Iris pigment epithelial cell (primary cell): ENCODE measurements at places on chromosomes 12 and 14.
A peak's percentile ranks its signal among the peaks of the same experiment; 100 is the strongest.

- no peak for DNase-seq
Observed at GRCh38 chr12:70364695-70365397, 1.2 kb upstream of the KCNMB4 start.

DNA sequence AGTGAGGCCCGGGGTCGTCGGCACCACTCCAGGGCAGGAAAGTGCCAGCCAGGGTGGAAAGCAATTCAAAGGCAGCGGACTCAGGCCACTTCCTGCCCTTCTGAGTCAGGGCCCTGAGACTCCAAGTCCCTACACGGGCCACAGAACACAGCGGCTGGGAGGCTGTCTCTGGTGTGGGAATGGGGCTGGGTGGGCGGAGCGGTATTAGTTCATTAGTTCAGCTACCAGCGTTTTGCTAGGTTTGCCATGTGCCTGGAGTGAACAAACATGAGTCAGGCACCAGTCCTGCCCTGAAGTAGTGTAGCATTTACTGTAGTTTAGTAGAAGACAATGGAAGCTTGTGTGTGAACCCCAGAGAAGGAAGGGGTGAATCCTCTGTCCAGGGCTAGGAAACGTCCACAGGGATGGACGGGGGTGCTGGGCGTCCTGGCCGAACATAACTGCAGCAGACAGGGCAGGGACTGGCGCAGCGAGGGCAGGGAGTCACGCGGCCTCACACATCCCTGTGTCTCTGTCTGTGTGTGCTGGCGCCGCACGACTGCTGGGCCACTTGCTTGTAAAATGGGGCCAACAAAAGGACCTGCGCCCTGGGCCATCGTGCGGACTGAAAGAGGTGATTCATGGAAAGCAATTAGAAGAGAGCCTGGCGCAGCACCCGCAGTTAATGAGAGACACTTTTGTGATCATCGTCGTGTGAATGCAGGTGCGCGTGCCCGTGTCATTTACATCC is 186.4 kb upstream of the PRMT8 start:
- DNase-seq = peak; percentile 78

DNA sequence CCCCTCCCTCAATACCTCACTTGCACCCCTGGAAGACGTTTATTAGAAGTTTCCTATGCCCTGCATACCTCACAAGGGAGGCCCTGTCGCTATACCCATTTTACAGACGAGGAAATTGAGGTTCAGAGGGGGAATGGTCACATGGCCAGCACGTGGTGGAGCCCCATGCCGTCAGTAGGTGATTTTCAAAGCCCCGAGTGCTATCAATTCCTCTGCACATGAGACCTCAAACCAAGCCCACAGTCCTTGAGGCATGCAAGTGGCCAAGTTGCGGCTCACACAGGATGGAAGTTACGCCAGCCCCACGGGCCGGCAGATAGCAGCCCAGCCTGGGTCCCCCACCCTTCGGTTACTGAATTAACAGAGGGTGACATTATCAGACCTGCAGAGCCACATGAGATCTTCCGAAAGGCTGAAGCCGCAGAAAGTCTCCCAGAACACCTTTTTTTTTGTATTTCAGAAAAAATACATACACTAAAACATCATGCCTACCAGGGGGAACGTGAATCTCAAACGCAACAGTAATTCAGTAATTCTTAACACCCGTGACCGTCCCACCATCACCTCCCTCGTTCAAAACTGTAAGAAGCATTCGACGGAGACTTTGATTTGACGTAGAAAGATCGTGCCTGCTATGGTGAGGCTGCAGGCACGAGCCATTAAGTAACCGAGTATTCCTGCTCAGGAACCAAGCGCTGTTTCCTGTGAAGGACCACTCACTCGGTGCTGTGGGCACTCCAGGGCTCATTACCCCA is 129.0 kb downstream of the RFLNA start:
- DNase-seq = no peak

DNA sequence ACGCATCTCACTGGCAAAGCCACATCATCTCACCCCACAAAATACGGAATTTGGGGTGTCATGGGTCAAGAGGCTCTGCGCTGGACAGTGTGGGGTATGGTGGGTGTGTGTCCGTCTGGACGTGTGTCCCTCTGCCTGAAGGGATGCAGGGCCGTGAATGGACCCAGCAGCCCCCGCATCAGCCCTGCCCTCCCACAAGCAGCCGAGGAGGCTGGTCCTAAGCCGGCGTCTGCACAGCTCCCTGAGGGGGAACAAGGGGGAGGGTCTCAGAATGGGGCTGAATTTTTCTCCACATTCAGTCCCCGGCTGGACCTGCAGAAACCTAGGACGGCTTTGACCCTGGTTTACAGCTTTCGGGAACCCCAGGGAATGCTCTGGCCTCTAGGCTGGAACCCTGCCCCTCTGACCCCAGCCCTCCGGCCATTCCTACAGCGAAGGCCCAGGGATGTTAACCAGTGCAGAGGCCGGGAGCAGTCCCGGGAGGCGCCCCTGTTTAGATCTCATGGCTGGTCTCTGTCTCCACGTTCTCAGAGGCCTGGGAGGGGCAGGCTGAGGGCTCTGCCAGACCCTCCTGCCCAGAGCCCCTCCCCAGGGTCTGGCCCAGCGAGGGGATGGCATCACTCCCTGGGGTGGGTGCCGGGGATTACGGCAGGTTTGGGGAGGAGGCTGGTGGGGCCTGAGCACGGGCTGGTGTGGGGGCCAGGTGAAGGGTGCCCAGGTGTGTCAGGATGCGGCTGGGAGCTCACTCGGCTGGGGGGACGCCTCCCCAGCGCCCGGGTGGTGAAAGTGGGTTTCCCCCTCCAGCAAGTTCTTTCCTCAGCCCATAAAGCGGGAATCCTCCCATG is 156.5 kb upstream of the C14orf180 start:
- no peak for DNase-seq

GRCh38 chr14:62253171-62253570 is 491.0 kb downstream of the SNAPC1 start:
- DNase-seq = no peak

GRCh38 chr12:132263061-132263360 is 66.4 kb downstream of the GALNT9 start:
- DNase-seq = no peak

- DNase-seq = no peak
Observed at GRCh38 chr14:105659935-105660527, 133.6 kb downstream of the TMEM121 start.

DNA sequence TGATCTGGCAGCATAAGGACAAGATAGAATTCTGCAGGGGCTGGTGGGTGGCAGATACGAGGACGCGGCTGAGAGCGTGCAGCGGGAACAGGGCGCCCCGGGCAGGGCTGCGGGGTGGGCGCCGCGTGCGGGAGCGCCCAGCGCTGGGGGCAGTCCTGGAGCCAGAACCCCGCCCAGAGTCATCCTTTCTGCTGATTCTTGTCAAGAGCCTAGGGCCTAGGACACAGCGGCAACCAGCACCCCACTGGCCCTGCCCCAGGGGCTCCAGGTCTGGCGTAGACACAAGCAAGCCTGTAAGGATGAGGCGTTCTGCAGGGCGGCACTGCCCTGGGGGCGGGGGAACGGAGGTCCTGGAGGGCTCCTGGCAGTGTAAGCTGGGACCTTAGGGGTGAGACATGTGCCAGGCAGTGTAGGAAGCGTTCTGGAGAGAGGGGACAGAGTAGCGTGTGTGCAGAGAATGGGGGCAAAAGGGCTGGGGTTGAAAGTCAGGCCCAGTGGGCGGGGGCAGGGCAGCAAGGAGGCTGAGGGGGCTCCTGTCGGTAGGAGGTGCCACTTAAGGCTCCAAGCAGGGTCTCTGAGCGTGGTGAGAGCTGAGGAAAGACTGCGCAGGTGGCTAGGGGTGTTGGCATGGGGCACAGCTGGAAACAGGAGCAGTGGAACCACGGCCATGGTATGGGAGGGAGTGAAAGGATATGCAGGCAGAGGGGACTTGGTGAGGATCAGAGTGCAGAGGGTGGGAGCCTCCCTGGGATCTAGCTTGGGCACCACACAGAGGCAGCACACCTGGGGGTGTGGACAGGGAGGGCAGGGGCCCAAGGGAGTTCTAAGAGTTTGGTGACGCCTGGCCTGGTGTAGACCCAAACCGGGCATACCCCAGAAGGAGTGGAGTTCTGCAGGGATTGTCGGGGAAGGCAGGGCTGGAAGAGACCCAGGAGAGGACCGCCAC is 845 bp upstream of the AHNAK2 start:
- DNase-seq = no peak

GRCh38 chr12:72276181-72276805 is 4.1 kb downstream of the TRHDE start:
- peak; percentile 71 for DNase-seq

DNA sequence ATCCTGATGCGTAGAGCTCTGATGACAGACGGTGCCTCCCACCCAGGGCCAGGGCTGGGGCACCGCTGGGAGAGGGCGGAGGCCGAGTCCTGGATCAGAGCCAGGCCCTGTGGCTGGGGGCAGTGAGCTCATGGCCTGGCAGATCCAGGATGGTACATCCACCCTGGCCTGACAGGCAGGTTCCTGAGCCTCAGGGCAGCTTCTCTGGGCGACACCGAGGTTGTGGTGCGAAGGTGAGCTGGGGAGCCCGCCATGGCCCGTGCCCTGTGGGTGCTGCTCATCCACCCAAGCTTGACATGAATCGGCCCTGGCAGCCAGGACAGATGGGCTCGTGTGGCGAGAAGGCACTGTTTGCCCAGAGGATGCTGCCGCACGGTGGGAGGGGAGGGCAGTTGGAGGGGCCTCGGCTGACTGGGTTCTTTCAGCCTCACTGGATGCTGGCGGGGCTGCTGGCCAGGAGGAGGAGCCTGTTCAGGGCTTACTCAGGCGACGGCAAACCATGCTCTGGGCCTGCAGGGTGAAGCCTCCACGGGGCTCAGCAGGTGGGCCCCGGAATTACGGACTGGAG is 16.6 kb downstream of the LRTM2 start:
- no peak for DNase-seq
